ENCODE measurements at places on chromosomes 12 and 14.

DNA sequence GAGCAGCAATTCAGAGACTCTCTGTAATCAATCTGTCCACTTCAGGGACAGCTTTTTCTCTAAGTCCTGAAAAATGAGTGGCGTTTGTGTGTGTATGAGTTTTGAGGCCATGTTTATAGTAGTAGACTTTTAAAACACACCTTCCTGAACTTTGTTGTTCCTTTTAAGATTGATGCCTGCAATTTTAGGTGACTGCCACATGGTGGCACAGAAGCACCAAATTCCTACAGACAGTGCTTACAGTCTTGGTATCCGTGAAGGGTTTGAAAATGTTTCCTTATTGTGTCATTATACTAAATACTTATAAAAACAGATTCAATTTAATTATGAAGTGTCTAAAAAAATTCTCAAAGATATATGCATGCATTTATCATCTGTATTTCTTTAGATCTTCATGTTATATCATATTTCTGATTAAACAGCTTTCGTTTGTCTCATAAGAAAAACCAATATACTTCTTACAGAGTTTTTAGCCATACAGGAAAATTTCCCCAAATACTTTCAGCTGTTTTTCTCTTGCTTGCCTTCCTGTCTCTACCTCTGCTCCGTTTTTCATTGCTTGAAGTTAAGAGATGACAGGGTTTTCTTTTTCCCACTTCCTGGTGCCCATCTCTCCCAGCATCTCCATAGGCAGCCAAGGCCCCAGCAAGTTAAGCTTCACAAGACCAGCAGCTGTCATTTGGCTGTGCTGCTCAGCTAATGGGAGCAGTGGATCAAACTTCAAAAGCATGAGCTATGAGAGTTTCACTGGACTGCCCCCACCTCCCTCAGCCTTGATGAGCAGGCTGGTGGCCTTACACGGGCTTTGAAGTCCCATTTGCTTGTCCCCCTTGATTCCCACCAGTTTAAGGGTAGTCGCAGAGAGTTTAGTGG, 259.6 kb downstream of the AKAP6 start:
- no peak for DNase-seq

DNA sequence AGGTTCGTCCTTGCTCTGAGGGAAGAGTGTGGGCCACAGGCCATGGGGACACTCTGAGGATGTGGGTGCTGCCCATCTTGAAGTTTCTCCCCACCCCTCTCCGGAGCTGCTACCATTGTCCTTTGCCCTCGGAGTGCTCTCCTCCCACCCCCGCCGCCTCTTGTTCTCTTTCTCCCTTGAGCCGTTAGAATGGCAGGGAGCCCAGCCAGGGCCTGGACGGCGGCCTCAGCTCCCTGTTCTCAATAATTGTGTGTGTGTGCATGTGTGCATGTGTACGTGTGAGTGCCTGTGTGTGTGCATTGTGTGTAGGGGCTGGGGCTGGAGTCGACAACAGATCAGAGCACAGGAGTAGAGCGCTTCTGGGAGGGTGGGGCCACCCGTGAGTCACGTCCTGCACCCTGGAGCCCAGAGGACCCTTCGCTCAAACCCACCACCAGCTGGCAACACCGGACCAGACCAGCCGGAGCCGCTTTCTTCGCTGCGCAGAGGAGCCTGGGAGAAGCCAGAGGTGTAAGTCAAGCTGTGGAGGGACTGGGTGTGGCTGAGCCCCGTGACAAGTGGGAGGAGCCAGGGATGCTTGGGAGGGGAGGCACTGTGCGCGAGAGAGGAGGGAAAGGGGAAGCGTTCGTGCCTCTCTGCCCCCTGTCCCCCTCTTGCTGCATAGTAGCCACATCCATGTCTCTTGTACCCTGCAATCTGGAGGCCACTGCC, 25.9 kb upstream of the KCNA5 start:
- DNase-seq: no peak

DNA sequence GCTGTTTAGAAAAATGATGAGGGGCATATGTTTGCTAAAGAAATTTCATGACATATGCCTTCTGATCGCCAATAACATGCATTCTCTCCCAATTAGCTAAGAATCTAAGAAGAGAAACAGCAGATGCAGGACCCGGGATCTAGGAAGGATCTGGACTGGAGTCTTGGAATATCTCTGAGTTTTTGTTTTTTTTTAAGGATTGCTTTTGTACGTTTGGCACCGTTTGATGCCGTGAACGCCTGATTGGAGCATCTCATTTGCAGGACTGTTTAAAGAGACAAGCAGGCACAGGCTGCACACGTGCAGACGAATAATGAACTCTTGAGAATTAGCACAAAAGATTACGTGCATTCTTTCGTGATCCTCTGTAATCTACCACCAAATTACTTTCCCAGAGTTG, 13.6 kb downstream of the EML1 start:
- no peak for DNase-seq

DNA sequence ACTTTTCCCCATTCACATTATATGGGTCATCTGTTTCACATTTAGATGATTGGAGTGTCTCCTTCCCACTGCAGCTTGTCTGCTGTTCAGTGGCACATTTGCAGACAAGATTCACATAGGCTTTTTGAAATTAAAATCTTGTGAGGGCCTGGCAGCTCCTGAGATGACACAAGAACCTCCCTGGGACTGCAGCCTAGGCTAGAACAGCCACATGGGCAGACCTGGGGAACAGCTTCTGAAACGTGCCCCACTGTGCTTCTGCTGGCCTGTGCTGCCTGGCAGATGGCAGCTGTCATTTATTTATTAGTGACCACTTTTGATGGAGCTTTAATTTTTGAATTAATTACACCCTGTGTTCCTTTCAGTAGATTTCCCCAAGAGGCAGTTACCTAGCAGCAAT, 137.4 kb downstream of the GRIP1 start:
- no peak for DNase-seq

DNA sequence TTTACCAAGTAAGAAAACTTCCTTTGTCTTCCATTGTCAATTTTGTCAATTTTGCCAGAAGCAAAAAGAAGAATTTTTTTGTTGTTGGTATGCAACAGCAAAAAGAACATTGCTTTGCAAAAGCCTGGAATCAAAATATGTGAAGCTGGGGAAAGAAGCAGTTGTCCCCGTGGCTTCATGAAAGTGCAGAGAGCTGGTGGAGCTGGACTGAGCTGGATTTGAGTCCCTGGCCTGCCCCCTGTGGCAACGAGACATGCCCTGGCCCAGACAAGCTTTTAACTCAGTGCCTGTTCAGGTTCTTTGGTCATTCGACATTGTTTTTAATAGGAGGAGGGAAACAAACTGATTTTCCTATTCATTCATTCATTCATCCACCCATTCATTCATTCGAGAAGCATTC, 70.3 kb downstream of the SLC15A4 start:
- DNase-seq: no peak

- no peak for DNase-seq
These were observed 47.4 kb downstream of the BORCS5 start for GRCh38 chr12:12404297-12404696.

- DNase-seq: no peak
These were observed 147.9 kb downstream of the PPFIA2 start for GRCh38 chr12:81610955-81611889.

DNA sequence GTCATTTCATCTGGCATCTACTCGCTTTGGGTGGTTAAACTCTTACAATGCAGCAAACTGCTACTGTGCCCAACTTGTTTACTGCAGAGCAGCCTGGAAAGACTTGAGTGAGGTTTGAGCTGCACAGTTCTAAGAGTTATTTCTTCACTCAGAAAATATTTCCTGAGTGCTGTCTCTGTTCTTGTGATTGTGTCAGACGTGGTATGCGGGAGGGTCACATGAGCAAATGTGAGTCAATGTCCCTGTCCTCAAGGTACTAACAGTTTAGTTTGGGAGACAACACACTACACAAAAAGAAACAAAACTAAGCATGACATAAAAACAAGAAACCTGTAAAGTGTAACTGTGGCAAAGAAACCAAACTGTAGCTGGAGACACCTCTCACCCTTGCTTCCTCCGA, 32.4 kb downstream of the FLVCR2 start:
- DNase-seq: no peak

DNA sequence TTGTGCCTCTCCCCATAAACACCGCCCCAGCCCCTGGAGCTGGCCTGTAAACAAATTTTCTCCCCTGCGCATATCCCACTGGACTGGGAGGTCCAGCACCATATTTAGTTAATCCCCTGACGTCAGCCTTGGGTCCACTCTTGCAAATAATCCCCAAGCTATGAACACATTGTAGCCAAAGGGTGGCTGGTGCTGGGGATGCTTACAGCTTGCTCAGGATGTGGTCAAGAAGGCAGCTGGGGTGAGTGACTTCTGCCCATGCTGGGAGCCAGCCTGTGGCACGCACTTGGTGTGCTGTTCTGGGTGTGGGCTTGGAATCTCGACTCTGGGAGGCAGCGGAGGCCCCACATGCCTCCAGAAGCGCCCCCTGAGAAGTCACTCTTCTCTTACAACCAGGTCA, 32.1 kb downstream of the CMKLR1 start:
- DNase-seq: no peak

GRCh38 chr12:69238589-69239351, 599 bp upstream of the CPSF6 start:
- DNase-seq: no peak

GRCh38 chr14:56195704-56196103, 77.5 kb downstream of the PELI2 start:
- DNase-seq: no peak

- no peak for DNase-seq
These were observed 16.6 kb upstream of the RND1 start for GRCh38 chr12:48882315-48882687.

DNA sequence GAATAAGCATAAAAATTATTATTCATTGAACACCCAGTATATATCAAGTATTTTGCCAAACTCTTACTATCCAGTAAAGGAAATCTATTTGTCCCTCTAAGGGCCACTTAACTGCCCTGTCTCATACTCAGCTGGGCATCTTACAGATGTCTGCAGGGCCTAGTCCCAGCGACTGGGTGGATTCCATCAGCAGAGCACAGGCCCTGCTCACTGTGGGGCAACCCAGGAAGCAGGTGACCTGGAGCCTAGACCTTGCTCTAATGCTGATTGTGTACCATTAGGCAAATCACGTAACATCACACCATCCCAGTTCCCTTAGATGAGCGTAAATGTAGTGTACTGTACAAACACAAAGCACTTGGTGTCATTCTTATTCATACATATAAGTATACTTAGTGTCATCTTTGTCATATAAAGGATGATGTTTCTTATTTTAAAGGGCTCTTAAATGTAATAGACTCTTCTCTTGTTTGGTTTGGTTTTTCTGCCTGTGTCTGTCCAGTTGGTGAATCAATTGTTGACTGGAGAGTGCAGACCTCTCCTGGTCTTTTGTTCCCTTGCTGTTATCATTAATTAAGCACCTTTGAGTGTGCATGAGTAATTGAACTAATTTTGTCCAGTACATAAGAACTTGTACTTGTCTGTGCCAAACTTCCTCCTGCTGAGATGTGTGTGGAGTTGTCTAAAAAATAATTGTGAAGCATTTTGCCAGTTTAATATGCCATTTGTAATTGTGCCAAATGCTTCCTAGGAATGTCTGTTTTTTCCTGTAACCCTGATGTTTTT, 49.3 kb downstream of the RAB35 start:
- no peak for DNase-seq

DNA sequence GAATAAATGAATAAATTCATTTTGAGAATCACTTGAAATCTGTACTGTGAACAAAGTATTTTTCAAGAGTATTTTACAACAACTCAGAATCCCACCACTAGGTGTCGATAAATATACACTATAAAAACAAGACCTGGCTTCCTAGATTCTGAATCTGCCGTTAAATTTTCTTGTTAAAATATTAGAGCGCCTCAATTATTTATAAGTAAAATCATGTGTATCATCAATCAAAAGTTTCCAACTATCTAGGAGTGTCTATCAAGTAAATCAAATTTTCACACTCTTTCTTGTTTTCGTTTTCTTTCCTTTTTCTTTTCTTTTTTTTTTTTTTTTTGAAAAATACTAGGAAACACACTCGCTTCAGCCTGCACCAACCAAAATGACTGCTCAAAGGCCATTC, 179.2 kb upstream of the DCN start:
- no peak for DNase-seq

- no peak for DNase-seq
These were observed 63.0 kb upstream of the DLK1 start for GRCh38 chr14:100663761-100664052.

DNA sequence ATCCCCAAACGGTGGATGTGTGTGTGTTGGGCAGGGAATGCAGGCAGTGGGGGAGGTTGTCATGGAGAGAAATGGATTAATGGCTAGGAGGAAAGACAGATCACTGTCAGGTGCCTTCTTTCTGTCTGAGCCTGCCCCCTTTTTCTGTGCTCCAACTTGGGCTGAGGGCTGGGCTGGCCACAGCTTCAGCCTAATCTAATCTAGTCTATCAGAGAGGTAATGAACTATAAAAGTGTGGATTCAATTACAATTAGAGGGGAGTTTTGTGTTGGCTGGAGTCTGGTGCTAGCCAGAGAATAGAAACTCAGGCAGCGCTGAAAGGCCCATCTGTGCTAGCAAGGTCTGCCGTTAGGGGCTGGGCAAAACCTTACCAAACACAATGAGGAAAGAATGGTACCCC, 41.2 kb downstream of the NEUROD4 start:
- DNase-seq: no peak

- no peak for DNase-seq
These were observed 82.6 kb upstream of the GTF2A1 start for GRCh38 chr14:81303258-81303935.

DNA sequence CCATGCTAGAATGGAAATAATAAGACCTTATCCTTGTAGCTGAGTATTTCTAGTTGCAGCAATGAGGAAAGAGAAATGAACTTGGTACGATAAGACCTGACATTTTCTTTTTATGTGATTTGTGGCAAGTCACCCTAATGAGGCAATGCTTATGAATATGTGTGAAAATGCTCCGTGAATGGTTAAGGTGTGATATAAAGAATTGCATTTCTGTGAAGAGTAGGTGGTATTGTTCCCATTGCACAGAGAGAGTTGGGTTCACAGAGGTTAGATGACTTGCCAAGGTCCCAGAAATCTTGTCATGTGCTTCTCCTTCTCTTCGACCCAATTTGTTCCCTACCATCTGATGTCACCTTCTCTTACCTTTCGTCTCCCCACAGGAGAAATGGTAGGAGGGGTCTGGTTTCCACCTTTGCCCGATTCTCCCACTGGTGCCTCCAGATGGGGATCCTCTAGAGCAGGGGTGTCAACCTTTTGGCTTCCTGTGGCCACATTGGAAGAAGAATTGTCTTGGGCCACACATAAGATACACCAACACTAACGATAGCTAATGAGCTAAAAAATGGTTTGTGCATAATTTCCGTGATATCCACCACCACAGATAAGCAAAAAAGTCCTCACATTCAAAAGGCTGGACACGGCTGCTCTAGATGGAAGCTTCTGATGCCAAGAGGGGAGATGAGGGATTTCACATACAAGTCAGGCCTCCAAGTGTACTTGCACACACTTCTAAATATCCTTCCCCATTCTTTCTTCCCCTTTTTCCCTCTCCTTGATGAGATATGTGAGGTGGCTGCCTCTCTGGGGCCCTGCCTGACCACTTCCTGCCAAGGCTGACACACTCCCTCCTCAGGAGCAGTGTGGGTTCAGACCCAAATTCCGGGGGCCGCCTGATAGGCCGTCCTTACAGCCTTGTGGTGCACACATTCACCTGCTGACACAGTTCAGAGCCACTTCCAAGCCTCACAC, 96.1 kb downstream of the PLXNC1 start:
- DNase-seq: no peak
